ENCODE measurements at places on chromosomes 1 and 21. TPM values are rescaled to one million over a fixed set of nuclear protein-coding genes. Genes with fewer than 3 reads are reported as not detected.

The LCE2A gene
- not detected for total RNA-seq

The GPR153 gene
- 0.73 TPM for total RNA-seq

The MXRA8 gene
- total RNA-seq: 0.34 TPM

The TRIM45 gene
- 2.1 TPM for total RNA-seq

The GJA5 gene
- 0.59 TPM for total RNA-seq

The CNN3 gene
- total RNA-seq: 330 TPM
